ENCODE measurements at places on chromosomes 16 and 17.

GRCh38 chr16:68400083-68400923, 48.0 kb downstream of the SMPD3 start:
- peak; percentile 19 for DNase-seq

DNA sequence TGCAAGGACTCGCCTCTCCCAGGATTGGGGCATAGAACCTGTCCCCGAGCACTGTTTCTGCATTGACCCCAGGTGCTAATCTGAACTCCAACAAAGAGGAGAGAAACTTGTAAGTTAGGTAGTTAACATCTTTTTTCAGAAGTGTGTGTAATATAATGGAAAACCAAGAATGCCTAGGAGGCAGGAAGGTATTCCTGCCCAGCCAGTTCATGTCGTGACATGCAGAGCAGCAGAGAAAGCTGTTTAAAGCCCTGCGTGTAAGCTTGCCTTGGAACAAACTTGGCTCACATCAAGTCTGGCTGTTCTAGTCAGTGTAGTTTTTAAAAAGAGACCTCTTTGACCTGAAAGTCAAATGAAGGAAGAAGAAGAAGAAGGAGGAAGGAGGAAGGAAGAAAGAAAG, 2.1 kb upstream of the GNA13 start:
- DNase-seq = no peak

GRCh38 chr16:48885471-48885870, 275.5 kb upstream of the N4BP1 start:
- no peak for DNase-seq

- DNase-seq = peak; percentile 44
Observed at GRCh38 chr16:67169642-67170167, 633 bp upstream of the NOL3 start.

GRCh38 chr16:23423496-23424049, 29.4 kb downstream of the COG7 start:
- no peak for DNase-seq

DNA sequence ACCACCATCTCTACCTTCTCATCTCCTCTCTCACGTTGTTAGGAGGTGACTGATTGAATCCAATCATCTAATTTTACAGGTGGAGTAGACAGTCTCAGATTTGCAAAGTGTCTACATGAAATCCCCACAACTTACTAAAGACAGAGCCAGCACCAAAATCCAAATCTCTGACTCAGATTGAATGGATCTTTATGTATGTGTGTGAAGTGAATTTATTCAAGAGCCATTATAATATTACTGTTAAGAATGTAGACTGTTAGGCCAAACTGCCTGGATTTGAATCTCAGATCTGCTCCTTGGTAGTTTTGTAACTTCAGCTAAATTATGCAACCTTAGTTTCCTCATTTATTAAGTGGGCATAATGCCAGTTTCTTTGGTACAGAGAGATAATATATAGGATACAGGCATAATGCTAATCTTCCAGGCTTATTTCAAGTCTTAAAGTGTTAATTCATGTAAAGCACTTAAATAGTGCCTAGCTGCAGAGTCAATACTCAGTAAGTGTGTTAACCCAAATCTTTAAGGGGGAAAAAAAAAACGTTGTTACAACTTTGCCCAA, 12.7 kb downstream of the CNEP1R1 start:
- no peak for DNase-seq

- peak; percentile 17 for DNase-seq
Observed at GRCh38 chr16:50635505-50636392, 45.4 kb downstream of the SNX20 start.

- no peak for DNase-seq
Observed at GRCh38 chr17:46121165-46121764, 72.0 kb downstream of the KANSL1 start.

DNA sequence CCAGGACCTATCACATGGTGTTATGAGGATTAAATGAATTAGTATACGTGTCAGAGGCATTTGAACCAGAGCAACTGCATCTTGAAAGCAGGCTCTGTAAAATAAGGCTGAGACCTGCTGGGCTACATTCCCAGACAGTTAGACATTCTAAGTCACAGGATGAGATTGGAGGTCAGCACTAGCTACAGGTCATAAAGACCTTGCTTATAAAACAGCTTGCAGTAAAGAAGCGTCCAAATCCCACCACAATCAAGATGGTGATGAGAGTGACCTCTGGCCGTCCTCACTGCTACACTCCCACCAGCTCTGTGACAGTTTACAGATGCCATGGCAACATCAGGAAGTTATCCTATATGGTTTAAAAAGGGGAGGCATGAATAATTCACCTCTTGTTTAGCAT, 71.8 kb downstream of the IRF8 start:
- no peak for DNase-seq

GRCh38 chr16:82146957-82147356, 23.1 kb downstream of the MPHOSPH6 start:
- DNase-seq = no peak

DNA sequence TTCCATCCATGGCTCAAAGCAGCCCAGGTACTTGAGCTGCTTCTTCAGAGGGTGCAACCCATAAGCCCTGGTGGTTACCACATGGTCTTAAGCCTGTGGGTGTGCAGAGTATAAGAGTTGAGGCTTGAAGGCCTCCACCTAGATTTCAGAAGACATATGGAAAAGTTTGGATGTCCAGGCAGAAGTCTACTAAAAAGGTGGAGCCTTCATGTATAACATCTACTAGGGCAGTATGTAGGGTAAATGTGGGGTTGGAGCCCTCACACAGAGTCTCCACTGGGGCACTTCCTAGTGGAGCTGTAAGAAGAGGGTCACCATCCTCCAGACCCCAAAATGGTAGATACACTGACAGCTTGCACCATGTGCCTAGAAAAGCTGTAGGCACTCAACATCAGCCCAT, 120.9 kb downstream of the HS3ST3A1 start:
- DNase-seq = no peak

GRCh38 chr16:50815382-50815781, 73.5 kb downstream of the CYLD start:
- no peak for DNase-seq

DNA sequence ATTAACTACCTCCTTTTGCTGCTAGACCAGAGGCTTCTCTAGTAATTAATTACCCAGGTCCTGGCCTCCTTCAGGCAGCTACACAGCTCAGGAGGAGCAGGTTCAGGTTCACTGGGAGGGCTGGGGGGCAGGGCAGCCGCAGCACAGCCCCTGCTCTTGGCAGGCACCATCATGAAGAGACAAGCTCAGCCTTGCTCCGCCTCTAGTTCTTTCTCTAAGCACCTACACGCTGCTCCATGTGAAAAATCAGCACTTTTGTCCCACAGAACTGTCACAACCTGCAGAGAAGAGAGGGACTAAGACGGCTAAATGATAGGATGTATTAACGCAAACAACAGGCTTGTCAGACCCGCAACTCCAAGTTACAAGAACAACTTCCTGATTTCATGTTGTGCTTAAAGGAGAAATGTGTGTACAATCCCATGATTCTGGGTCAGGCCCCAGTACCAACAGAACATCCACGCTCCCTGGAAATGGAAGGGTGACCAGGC, 53.4 kb downstream of the GRB2 start:
- DNase-seq = no peak

DNA sequence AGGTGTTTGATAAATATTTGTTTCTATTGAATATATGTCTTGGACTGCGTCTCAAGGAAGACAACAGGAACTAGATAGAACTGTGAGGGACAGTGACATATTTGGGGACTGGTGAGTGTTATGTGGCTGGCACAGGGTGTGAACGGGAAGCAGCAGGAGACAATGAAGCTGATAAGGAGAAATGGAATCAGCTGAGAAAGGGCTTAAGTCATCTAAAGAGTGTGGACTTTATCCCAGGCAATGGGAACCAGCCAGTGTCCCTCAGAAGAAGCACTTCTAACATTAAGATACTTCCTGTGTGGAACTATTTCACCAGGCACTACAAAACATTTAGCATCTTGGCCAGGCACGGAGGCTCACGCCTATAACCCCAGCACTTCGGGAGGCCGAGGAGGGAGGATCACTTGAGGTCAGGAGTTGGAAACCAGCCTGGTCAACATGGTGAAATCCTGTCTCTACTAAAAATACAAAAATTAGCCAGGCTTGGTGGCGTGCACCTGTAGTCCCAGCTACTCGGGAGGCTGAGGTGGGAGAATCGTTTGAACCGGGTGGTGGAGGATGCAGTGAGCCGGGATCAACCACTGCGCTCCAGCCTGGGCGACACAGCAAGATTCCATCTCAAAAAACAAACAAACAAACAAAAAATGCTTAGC, 41.2 kb downstream of the ARHGAP17 start:
- DNase-seq = no peak

DNA sequence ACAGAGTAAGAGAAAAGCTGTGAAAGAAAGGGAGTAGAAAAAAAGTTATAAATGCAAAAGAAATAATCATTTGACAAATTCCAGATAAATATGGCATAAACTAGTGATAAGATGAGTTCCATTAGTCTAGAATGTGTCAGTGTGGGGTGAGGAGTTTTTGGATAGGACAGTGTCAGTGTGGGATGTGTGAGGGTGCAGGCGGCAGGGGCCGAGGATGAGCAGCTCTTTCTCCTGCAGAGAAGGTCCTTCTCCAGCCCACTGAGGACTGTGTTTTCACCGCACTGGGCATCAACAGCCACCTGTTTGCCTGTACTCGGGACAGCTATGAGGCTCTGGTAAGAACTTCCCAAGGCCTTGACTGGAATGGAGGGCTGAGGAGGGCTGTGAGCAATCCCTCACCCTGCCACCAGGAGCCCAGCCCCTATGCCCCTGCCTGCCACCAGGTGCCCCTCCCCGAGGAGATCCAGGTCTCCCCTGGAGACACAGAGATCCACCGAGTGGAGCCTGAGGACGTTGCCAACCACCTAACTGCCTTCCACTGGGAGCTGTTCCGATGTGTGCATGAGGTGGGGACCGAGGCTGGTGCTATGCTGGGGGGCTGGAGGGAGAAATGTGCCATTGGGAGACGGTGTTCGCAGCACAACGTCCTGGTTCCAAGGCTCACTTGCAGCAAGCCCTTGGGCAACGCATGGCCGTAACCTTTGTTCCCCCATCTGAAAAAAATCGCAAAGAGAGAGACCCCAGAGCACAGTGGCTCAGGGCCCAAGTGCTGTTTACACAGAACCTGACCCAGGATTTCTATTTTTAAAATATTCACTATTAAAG, 13.1 kb downstream of the RAPGEFL1 start:
- no peak for DNase-seq

DNA sequence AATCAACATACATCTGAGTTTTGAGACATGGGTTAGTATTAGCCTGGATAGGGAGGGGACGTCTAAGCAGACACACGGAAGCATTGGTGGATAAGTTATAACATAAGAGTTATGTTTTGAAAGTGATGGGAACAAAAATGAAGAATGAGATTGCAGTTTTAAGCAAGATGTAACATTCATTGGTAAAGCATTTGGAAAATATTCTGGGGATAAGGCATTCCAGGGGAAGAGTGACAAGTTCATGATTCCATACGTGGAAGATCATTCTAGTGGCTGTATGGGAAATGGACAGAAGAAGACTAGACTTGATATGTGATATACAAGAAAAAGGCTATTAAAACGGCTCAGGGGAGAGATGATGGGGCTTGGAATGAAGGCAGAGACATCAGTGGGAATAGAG, 632.9 kb downstream of the CDH8 start:
- DNase-seq = no peak

DNA sequence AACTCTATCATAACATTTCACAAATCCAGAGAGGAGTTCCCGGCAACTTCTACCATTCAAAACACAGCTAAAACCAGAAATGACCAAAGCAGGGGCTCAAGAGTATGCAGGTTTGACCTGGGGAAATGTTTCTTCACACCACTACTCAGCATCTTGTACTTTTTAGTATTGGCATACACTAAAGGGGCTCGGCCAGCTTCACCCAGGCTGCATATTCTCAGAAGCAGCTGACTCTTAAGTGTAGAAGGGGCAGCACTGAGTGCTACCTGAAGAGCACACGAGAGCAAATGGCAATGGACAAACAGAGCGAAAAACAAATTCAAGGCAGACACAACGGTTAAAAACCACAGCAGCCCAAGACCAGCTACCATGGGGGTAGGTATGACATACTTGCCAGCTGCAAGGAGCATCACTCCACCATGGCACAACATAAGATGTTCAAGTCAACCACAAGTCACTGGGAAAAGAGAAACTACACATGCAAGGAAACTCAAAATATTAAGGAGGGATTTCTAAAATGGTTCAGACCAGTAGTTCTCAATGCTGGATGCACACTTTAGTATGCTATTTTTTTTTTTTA, 34.4 kb downstream of the N4BP1 start:
- DNase-seq = no peak

GRCh38 chr16:49862694-49863093, 6.8 kb upstream of the ZNF423 start:
- DNase-seq = no peak

GRCh38 chr17:68843522-68843921, 111.7 kb downstream of the ABCA8 start:
- DNase-seq = no peak

DNA sequence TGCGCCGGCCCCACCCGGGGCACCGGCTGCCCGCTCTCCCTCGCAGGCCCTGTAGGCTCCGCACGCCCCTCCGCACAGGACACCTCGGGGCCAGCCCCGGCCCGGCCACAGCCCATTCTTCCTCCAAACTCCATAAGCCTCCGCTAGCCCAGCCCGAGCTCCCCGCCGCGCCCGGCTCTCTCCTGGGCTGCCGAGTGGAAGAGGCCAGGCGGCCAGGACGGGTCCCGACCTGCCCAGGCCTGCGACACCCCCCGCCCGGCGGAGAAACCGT, 397 bp downstream of the NCOR1 start:
- peak; percentile 34 for DNase-seq

DNA sequence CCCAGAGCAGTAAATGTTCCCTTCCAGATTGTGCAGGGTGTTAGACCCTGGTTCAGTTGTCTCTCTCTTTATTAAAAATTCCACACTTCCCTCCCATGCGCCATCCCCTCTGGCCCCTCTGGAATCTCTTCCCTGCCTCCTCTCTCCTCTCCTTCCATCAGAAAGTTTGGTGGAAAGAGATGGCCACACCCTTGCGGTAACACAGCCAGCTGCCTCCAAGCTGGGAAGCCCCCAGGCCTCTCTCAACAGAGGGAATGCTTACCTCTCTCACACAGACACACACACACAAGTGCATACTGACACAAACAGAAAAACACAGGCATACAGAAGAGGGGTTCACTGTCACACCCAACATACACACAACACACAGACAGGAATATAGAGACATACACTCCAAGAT, 220.5 kb downstream of the C16orf78 start:
- no peak for DNase-seq

GRCh38 chr17:68580236-68580770, 20.9 kb downstream of the FAM20A start:
- DNase-seq = no peak

- no peak for DNase-seq
Observed at GRCh38 chr17:75878174-75878998, at the start of gene TRIM47. TSS of gene TRIM47 (minus strand) at chr17:75878581. CDS start at chr17:75878548, 33 bp downstream.

DNA sequence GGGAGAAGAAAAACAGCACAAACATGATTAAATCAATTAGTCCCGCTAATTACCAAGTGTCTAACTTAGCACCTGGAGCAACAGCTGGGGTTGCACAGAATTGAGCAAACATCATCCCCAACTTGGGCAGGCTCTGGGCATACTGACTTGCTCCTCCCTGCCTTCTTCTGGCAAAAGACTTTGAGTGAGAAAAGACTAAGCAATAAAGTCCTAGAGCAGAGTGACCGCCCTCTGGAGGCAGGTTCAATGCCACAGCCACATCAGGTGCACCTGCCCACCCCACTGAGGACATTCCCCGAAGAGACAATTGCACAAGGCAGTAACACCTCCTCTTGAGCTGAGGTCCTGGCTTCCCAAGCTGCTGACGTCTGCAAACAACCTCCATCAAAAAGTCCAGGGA, 358.3 kb downstream of the SOX9 start:
- DNase-seq = no peak

GRCh38 chr17:2366747-2367494, 29.6 kb downstream of the SGSM2 start:
- DNase-seq = no peak

- no peak for DNase-seq
Observed at GRCh38 chr16:10880594-10881452, 3.8 kb downstream of the CIITA start.

Measured in activated CD4-positive, alpha-beta T cell treated with anti-CD3 and anti-CD28 coated beads, Interleukin-2, Interleukin-4, amounts not matched to agents 100 ng/mL and 50 ng/mL, durations not matched to agents 16 hours and 8 hours (primary cell).